ENCODE measurements at places on chromosomes 5 and 9.
A peak's percentile ranks its signal among the peaks of the same experiment; 100 is the strongest.

- DNase-seq, result no peak
Observed at GRCh38 chr5:160640406-160640805, 211.6 kb downstream of the ATP10B start.

GRCh38 chr5:133261993-133262392 is 210.2 kb downstream of the HSPA4 start:
- peak; percentile 1 for DNase-seq

- no peak for DNase-seq
Observed at GRCh38 chr5:43208658-43209057, 16.6 kb downstream of the NIM1K start.

- no peak for DNase-seq
Observed at GRCh38 chr5:14256756-14257393, 113.7 kb downstream of the TRIO start.

GRCh38 chr9:115115924-115116323 is 2.0 kb downstream of the TNC start:
- DNase-seq, result no peak

- no peak for DNase-seq
Observed at GRCh38 chr5:116097301-116097700, 12.5 kb downstream of the COMMD10 start.

GRCh38 chr9:137138722-137139467 is at the start of gene GRIN1:
TSS of gene GRIN1 (plus strand) at chr9:137139154. CDS start at chr9:137139487, 333 bp downstream.
- peak; percentile 48 for DNase-seq

- DNase-seq, result peak; percentile 52
Observed at GRCh38 chr5:170597109-170597751, 93.4 kb downstream of the KCNIP1 start.

DNA sequence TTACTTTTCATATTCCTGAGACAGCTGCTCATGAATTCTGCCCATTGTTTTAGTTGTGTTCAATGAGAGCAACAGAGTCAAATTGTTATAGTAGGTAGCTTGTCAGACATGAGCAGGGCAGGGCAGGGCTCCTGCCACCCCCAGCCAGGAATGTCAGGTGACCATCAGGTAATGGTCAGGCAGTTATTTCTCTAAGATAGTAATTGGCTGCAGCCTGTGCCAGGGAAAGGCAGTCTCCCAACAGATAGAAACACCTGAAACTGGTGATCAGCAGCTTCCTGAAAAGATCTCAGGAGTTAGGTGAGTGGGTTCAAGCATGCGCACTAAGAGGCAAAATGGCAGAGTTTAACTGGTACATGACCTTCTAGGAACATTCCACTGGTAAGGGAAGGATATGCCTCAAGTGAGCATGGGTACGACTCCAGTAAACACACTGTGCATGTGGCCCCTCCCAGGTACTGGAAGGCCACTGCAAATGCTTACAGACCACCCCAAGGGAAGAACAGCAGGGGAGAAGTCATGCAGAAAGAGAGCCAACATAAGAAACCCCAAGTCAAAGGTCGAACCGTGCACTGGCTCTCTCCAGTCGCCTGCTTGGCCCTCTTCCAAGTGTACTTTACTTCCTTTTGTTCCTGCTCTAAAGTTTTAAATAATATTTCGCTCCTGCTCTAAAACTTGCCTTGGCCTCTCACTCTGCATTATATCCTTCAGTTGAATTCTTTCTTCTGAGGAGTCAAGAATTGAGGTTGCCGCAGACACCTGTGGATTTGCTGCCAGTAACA is 25.1 kb downstream of the CARTPT start:
- no peak for DNase-seq

DNA sequence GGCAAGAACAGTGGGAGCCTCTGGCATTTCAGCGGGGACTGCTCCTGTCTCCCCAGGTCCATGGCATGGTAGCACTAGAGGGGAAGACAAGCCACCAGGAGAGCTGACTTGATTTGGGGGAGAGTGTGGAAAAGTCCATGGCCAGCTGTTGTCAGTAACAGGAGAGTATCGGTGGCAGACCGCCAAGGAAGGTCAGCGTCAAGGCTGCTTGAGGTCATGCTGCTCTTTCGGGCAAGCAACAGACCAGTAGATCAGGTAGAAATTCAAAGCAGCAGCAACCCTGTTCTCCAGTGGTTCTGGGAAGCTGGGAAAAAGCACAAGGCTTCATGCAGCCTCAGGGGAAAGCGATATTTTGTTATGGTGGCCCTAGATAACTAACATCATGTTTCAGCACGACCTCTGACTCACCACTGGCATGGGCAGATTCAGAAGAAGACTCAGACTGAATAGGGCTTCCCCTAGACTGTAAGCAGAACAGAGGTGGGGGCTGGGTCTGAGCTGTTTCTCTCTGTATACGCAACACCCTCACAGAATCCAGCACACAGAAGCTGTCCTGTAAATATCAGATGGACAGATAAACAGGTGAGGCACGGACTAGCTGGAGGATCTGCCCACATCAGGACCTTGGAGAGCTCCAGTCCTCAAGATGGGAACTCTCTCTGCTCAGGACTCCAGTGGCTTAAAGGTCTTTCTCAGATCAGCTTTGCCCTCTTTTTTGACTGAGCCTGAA is 35.2 kb upstream of the PLEKHG4B start:
- no peak for DNase-seq

DNA sequence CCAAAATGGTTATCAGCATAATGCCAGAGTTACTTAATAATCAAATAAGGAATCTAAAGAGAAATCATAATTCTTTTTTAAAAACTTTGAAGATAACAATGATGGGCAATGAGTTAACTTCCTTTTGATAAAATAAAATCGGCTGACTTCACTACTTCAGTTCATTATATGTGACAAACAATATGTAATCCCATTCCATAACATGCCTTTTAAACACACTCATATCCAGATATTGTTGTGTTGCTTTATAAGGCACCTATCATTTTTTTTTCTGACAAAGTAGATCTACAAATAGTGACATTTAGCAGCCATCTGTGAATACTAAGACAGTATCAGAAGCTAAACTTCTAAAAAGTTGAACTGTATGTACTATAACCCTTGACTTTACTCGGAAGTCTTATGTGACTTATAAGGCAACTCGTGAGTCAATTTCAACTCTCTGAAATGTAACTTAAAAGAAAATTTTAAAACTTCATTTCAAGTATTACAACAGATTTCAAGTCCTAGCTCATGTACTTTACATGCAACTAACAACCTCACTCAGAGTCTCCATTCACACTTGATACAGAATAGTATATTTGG is 7.5 kb downstream of the ADAMTS6 start:
- DNase-seq, result no peak

GRCh38 chr9:72154468-72155285 is 5.4 kb downstream of the GDA start:
- DNase-seq, result no peak

DNA sequence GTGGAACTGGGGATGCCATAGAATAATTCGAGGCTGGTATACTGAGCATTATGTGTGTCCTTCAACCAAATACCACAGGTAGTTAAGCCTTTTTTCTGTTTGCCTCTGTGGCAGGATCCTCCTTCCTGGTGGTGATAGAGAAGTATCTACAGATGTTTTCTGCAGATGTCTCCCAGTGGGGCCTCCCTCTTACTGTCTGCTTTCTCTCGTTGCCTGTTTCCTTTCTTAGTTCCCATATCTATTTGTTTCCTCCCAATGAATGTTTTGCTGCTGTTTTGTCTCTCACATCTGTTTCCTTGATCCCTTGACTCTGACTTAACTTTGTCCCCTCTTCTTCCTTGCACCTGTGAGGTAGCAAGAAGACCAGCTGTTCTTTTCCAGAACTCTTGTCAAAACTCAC is 130.9 kb upstream of the NUDT12 start:
- no peak for DNase-seq
